ENCODE measurements at places on chromosomes 1 and 21.

GRCh38 chr21:41615613-41616012 lies 107.7 kb upstream of the TMPRSS2 start:
- no peak for DNase-seq

DNA sequence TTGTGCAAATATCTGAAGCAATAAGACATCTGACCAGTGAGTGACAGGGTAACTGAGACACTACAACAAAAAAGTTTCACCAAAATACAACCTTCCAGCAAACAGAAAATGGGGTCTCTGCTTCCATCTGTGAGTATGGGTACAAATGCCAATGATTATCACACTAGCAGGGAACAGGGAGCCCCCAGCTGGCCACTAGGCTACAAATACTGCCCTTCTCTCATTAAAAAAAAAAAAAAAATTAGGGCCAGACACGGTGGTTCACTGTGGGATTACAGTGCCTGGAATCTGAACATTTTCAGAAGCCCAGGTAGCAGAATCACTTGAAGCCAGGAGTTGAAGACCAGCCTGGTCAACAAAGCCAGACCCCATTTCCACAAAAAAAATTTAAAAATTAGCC lies 48.4 kb upstream of the EDARADD start:
- no peak for DNase-seq

DNA sequence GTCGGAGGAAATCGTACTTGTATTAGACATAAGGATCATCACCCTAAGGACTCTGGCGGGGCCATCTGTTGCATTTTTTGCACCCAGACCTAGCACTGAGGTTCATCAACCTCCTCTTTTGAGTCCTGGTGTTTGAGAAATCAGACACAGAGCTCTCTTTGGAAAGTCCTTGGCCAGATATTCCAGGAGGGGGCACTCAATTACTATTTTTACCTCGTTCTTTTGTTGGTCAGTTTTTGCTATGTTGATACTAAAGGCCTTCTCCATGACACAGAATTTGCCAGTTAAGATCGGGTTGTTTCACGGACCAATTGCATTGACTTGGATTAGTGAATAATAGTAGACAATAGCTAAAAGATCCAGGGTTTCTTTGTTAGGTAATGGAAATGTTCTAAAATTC lies 711.2 kb downstream of the KCNT2 start:
- no peak for DNase-seq

- DNase-seq, result no peak
Observed at GRCh38 chr1:26493267-26493666, 21.0 kb downstream of the HMGN2 start.

GRCh38 chr1:26537951-26538352 lies 8.4 kb downstream of the RPS6KA1 start:
- DNase-seq, result no peak
